Aorta (tissue), 5 donors: ENCODE measurements at places on chromosomes 5 and 9.

GRCh38 chr9:91193658-91194391, 167.9 kb downstream of the AUH start:
- DNase-seq = peak; percentile 94

GRCh38 chr5:139552893-139553575, 8.1 kb upstream of the UBE2D2 start:
- DNase-seq = no peak

- DNase-seq = no peak
These were observed 189.0 kb downstream of the PALM2AKAP2 start for GRCh38 chr9:109969011-109969410.

GRCh38 chr5:150710165-150710564, 9.3 kb upstream of the RBM22 start:
- DNase-seq = no peak

DNA sequence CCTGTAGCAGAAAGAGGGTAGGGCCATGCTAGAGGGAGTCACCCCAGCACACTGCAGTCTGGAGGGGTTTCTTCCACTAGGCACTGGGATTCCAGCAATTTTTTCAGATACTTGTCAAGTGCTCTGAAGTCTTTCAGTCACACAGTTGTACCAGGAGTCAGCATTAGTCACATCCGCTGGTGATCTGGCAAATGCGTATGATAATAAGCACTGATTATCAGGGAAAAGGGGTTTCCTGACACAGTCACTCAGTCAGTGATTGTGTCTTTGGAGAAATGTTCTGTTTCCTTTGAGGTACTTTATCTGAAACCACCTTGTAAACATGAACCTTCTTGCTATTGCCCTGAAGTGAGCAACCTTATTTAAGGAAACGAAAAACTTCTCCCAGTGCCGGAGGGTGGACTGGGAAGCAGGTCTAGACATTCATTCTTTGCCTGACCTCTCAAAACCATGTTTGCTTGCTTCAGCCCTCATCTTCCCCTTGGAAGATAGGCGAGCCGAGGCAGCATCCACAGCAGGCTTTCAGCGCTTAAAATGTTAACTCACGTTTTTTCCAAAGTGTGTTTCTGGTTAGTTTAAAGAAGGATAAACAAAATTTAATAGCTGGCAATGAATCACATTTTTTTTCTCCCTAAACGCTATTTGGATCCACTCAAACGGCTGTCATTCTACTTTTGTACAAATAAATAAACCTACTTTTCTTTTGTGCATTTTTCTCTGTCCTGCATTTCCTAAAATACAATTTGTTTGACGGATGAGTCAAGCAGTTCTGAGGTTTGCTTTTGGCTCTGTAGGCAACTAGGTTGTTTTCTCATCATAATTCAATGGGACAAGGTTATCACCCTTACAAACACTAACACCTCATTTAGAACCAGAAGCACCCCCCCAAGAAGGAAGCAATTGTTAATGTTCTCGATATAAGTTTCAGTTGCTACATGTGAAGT, 77.7 kb downstream of the FOXD1 start:
- DNase-seq = no peak

DNA sequence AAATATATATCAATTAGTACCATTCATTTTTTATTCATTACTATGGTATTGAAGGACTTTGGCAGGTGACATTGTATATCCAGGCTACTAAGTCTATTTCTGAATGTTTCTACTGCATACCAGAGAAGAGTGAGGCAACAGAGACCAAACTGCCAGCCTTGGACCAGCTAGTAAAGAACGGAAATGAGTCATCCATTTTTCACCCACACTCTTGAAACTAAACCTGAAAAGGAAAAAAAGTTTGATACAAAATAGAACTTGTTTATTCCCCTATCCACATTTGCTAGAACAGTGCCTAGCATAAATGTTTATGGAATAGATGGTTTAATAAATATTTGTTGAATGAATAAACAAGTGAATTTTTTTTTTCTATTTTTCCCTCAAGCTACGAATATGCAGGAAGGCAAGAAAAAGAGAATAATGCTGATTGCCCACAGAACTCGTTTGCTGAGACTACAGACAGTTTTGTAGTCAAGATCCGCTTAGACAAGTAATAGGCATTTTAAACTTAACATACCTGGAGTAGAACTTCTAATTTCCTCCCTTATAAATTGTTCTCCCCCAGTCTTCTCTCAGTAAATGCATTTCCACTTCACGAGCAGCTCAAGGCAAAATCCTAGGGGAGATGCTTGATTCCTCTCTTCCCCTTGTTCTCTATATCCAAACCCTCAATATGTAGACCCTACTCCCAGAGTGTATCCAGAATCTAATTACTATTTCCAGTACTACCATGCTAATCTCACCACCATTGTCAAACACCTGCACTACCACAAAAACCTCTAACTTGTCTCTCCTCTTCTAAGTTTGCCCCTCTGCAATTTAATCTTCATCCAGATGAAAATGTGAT, 146.2 kb upstream of the RASA1 start:
- DNase-seq = no peak

DNA sequence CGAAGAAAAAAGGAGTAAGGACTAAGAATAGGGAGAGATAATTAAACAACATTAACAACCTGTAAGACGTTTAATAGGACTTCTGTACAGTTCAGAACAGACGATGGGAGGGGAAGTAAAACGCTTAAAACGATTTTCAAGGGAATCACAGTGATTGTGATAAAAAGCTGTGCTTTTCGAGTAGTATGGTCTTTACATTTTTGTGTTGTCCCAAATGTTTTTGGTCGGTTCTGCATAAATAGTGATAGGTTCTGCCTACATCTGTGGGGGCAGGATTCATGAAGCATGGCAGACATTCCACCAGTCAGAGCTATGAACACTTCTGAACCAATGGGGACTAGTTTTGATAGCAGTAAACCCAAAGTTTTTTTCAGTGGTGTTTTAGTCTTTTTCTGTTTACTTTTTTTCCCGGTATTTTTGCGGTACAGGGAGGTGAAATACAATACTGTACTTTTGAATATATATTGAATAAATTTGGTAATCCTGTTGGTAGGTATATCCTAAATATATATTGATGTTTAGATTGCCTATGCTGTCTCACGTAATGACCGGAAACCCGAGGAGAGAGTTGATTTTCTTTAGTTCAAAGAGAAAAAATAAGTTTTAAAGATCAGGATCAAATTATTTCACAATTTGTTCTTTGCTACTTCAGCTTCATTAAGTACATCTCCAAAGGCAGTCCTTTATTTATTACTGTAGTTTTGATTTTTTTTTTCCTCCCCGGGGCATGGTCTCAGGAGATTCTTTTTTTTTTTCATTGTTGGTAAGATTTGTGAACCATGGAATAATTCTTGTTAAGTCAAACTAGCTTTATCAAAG, 1.3 kb downstream of the ERBIN start:
- DNase-seq = no peak

DNA sequence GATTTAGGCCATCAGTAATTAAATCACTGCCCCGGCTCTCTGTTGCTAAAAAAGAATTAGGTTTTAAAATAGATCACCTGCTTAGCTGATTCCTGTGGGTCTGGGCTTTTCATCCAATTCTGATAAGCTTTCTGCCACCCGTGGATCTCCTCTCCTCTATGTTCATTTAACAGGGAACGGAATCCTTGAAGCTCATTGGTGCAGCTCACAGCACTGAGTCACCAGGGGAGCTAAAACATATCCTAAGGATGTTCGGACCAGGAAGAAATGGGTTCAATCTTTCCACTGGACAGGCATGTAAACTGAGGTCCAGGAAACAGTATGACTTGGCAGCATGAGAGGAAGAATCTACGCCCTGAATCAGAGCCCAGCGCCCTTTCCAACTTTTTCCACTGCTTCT, 267.1 kb upstream of the GRIA1 start:
- no peak for DNase-seq

- no peak for DNase-seq
These were observed 119.6 kb upstream of the KLF9 start for GRCh38 chr9:70534061-70534460.

DNA sequence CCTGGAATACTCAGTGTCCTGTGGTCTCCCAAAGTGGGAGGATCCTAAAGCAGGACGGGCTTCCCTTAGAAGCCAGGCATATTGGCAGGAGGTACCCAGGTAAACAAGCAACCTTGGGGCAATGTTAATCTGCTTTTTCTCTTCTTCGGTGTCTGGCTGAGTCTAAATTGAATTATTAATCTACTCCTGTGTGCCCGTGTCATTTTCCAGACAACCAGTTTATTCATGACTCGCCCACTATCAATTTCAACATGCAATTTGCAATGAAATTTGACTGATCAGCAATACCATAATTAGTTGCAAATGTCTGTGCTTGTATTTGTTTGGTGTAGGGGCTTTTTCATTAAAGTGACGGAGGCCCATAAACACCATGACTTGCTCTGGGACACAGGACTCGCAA, 32.9 kb upstream of the JADE2 start:
- no peak for DNase-seq

GRCh38 chr9:89122949-89123348, 55.7 kb downstream of the SHC3 start:
- DNase-seq = no peak

- no peak for DNase-seq
These were observed 91.5 kb upstream of the TUT7 start for GRCh38 chr9:86445671-86446070.

GRCh38 chr9:79574136-79574535, 2.4 kb downstream of the TLE4 start:
- no peak for DNase-seq

DNA sequence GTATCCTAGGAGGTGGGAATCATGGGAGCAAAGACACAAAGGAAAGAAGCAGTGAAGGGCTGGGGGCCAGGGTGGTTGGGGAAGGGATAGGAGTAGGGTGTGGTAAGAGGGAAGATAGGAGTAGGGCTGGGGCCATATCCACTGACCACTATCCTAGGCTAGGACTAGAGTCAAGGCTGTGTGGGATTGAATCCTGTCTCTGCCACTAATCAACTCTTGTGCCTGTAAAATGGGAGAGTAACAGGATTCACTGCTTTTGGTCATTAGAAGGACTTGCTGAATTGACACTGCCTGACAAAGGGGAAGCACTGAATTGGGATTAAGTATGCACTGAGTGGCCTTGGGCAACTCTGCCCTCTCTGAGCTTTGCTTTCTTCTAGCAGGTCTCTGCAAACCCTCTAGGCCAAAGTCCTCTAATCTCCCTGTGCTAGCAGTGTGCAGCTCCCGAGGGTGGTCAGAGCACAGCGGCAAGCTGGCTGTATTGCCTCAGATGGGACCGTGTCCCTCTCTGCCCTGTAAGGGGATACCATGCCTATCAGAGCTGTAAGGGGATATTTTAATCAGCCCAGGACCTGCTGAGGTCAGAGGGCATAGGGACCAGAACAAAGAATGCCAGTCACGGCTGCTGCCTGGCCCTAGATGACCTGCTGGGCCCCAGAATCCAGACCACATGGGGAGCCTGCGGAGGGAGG, 12.4 kb upstream of the DAB2IP start:
- no peak for DNase-seq

GRCh38 chr5:82885627-82886389, 191.4 kb downstream of the TMEM167A start:
- DNase-seq = no peak

GRCh38 chr5:136028782-136029742, at the start of gene TGFBI:
Gene TGFBI, plus strand, starts transcription at chr5:136028988. Its CDS starts 68 bp downstream, at chr5:136029056.
- DNase-seq = peak; percentile 93

GRCh38 chr9:9392755-9393154, 1220.0 kb downstream of the PTPRD start:
- DNase-seq = no peak

DNA sequence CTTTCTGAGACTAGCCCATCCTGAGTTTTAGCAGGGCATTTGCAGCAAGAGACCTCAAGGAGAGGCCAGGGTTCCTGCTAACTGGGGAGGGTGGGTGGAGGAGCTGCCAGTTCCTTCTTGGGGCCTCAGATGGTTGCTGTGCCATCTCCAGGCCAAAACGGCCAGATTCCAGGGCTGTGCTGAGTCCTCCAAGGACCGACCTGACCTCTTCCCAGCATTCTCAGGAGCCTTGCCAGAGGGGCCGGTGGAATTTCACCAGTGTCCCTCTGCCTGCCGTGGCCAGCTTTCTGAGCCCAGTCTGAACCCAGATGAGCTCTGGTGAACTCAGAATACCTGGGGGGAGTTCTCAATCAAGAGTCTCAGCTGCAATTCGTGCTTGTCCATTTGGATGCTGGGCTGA, 54.3 kb downstream of the TSTD2 start:
- DNase-seq = peak; percentile 65

DNA sequence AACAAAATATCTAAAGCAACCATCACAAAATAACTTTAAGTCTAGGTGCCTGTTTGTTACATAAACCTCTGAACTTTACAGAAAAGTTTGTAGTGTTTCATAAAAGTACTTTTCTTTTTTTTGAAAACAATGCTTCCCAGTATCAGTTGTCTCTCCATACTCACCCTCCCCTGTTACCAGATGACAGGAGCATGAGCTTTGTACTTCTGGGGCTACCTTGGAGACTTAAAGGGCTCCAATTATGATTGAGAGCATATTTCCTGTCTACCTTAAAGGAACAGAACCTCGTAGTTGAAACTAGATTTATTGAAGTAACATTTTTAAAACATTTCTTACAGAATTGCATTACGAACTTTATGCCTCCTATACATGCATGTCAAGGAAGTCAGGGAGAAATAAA, 55.4 kb upstream of the PPP1R2B start:
- no peak for DNase-seq

GRCh38 chr5:32099486-32100035, 74.6 kb downstream of the GOLPH3 start:
- no peak for DNase-seq

- DNase-seq = no peak
These were observed 55.0 kb upstream of the IER5L start for GRCh38 chr9:129232839-129233591.

GRCh38 chr9:73906671-73907070, 590.5 kb upstream of the RORB start:
- no peak for DNase-seq

DNA sequence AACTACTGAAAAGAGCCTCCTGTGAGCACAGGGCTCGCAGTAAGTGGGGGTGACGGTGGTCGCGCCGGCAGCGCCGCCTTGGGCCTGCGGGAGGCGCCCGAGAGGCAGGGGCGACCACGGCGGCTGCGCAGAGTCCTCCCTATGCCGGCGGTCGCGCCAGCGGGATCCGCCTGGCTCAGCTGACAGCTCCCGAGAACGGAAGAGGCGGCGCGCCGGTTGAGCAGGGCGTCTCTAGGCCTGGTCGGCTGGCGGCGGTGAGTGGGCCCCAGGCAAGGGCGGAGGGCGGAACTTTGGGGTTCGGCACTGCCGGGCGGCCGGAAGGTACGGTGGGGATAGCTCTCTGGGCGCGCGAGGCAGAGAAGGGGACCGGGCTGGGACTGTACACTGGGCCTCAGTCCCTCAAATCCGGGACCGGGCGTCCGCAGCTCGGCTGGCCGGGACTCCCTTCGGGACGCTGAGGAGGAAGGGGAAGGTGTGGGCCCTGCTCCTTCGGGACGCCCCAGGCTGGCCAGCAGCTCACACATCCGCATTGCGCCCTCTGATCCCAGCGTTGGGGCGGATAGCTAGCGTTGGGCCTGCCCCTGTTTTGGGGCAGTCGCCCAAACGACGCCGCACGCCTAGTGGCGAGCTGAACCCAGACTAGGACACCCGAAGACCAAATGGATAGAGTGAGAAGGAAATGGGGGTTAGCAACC, at the start of gene RNF14:
TSS of gene RNF14 (plus strand) at position 192 of the 695 bp plus-strand sequence. CDS start 4,484 bp downstream, outside the sequence.
- peak; percentile 97 for DNase-seq

- DNase-seq = no peak
These were observed 102.7 kb downstream of the OSMR start for GRCh38 chr5:38948501-38948900.

- no peak for DNase-seq
These were observed 77.7 kb downstream of the TLE1 start for GRCh38 chr9:81611664-81612063.

GRCh38 chr9:82148901-82149461, 160.4 kb downstream of the SPATA31D1 start:
- DNase-seq = no peak

- DNase-seq = no peak
These were observed 6.6 kb downstream of the FBP1 start for GRCh38 chr9:94632737-94633136.
